AG08395 (cell line): ENCODE measurements at places on chromosomes 7 and 10.

DNA sequence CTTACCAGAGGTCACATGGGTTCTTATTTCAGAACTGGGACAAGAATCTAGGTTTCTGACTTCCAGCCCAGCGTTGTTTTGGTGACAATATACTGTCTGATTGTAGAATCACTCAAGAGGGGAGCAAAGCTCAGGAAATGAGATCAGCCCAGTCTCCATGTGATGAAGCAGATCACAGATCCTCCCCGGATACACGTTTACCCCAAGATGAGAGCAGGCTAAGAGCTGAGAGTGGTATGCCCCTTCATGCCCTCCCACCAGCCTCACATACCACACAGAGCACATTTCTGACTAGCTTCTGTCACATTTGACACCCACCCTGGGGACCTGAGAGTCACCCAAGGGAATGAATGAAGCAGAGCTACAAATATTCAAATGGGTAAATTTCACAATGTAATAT is 27.1 kb upstream of the PRKCQ start:
- DNase-seq, result no peak

GRCh38 chr7:79091661-79092060 is 361.8 kb downstream of the MAGI2 start:
- no peak for DNase-seq

GRCh38 chr7:131897016-131897789 is 340.8 kb upstream of the PODXL start:
- DNase-seq, result peak; percentile 70

DNA sequence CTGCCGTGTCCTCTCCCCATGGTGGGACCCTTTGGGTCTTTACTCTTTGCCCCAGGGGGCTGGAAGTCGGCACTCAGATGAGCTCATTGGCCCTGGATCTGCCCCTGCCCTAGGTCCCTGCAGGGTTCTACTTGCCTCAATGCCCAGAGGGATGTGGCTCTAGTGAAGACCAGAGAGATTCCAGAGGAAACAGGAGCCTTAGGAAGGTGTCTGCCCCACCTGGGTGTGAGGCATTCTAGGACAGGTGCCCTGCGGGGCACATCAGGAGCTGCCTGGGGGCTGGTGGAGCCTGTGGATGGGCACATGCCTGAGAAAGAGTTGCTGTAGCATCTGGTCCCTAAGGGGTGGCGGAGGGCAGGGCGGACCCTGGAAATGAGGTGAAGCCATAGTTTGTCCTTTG is 128.6 kb downstream of the ADCY1 start:
- DNase-seq, result no peak

DNA sequence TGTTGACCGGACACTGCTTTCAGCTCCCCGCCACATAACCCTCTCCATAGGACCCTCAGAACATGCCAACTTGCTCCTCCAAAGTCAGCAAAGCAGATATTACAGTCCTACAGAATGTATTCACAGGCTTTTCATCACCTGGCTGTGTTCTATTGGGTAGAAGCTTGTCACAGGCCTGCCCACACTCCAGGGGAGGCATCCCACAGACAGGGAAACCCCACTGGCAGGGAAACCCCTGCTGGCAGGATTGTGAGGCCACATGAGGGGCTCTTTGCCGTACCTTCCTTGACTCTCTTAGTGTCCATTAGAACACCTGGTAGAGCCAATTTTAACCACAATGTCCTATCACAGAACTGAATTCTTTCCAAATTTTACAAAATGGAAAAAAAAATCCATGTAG is 344.2 kb upstream of the MGMT start:
- no peak for DNase-seq

DNA sequence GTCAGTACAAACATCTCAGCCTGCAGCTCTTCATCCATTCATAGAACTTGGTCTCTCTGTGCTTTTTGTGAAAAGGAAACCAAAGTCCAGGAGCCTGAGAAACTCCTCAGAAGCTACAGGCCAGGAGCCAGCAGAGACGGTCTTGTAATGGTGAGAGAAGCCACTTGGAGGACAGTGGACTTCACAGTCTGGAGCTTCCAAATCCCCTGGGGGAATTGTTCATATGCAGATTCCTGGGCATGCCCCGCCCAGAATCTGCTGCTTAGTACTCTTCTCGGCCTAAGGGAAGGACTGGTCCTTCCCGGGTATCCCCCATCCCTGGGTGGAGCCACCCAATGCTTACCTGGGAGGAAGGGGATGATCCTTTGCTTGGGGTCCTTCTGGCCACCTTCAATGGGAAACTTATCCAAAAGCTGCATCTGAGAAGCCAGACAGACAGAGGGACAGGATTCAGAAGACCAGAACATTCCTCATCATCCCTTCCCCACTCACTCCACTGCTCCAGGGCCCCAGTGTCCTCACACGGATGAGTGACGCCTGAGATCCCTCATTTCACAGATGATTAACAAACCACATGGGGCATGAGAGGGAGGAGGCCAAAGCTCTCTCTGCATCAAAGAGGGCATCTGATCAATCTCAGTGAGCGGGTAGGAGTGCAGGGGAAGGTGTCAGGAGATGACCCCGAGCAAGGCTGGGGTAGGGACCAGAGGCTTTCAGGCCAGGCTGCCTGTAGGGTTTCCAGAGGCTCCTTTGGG is 88.4 kb downstream of the SH3PXD2A start:
- DNase-seq, result no peak

GRCh38 chr7:2833083-2833910 is 10.8 kb downstream of the GNA12 start:
- no peak for DNase-seq

- DNase-seq, result peak; percentile 77
Observed at GRCh38 chr7:20033621-20034400, 183.4 kb downstream of the MACC1 start.

GRCh38 chr10:29438271-29438670 is 149.4 kb downstream of the LYZL1 start:
- no peak for DNase-seq

DNA sequence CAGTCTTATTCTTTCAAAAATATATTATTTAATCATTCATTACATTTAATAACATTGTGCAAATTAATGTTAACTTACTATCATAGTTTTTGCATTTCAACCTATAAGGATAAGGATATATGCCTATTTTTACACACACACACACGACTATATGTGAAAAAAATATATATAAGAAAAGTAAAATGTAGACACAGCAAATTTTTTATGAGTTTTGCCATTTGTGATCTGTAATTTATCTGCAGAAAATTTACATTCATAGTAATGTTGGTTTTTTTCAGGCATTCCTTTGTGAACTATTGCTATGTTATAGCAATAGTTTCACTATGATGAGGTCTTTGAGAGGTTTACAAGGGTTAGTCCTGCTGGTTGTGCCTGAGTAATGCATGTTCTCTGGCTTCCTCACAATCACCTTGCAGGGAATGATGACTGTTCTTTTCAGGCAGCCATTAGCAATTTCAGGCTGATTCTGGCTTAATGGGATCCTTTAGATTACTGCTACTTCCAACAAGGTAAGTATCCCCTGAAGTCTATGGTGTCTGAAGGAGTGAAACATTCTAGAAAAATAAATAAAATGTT is 183.7 kb upstream of the CDK1 start:
- no peak for DNase-seq

- no peak for DNase-seq
Observed at GRCh38 chr7:133709036-133709880, 417.9 kb upstream of the LRGUK start.

DNA sequence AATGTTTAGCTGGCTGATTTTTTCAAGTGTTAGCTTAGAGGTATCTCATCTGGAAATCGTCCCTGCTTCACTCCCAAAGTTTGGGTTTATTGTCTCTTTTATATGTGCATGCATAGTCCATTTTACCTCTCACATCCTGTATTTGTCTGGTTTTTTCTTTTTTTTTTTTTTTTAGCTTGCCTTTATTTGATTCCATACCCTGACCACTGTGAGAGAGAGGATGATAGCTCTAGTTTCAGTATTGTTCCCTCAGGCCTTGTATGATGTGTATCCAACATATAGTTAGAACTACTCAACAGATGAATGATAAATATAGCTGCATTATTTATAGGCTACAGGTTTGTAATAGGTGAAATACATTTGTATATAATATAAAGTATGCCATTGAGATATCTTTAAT is 29.9 kb downstream of the PCGF5 start:
- DNase-seq, result no peak

- peak; percentile 26 for DNase-seq
Observed at GRCh38 chr10:82813856-82814255, 938.9 kb downstream of the NRG3 start.

DNA sequence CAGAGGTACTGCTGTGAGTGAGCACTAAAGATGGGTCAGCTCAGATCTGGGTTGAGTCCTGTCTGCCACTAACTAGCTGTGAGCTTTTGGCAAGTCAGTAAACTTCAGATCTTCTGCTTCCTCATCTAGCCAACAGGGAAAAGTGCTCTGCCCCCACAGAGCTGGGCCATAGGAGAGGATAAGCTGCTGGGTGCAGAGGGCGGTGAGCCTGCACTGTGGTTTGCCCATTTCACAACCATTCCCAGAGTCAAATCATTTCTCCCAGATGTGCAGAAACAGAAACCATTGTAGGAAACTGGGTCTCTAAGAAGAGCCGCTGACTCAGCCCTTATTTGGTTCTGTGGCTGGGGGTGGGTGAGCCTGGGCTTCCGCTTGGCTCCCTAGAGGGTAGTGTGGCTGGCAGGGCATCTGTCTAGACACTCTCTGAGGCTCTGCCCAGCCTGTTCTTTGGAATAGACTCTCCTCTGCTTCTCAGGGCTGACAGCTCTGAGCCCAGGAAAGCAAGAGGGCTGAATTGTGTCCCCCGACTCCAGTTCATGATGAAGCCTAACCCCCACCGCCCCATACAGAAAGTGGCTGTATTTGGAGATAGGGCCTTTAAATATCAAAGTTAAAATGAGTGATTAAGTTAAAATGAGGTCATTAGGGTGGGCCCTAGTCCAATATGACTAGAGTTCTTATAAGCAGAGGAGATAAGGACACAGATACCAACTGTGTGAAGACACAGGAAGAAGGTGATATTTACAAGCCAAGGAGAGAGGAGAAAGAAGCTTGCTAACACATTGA is 29.5 kb upstream of the ARHGAP22 start:
- peak; percentile 88 for DNase-seq

GRCh38 chr10:52313256-52313932 is 687 bp upstream of the DKK1 start:
- DNase-seq, result peak; percentile 2

DNA sequence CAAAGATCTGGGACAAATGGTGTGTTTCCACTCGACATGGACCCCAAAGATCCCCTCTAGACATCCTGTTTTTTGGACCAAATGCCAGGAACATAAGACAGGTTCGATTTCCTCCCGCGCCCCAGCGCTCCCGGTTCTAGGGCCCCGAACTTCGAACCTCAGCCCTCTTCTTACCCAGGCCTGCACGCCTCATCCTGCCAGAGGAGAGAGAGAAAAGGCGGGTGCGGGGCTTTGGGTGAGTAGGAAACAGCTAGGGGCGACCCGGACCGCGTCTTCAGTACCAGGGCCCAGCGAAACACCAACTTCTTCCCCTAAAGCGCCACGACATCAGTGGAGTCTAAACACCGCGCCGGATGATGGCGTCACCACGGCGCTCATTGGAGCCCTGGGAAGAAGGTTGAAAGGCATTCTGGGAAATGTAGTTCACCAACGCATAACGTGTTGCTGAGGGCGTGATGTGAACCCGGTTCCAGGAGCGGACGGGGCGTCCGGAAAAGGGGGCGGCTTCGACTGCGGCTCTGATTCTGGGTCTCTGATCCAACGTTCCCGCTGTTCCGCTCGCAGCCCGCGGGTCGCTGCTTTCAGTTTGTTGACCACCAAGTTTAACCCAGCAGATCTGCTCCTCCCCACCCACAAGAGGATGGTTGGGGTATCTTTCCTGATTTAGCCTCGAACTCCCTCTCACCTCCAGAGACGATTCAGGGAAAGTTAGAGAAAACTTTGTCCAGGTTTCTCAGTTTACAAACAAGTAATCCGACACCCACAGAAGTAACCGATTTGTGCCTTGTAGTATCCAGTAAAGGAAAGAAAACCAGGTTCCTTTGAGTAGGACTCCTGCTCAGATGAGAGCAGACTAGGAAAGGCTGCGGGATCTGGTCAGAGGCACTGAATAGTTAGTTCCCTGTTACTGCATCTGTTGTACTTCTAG is at the start of gene BET1:
BET1 (minus strand) TSS at position 332 of the 928 bp plus-strand sequence; CDS start at position 193, 139 bp downstream.
- DNase-seq, result peak; percentile 95

- DNase-seq, result peak; percentile 86
Observed at GRCh38 chr7:79452032-79452494, 1.4 kb downstream of the MAGI2 start.
